ENCODE measurements at places on chromosomes 6 and 20.

GRCh38 chr6:96704713-96705112 is 132.6 kb downstream of the GPR63 start:
- no peak for DNase-seq

GRCh38 chr20:56776345-56776744 is 147.2 kb downstream of the TFAP2C start:
- no peak for DNase-seq

DNA sequence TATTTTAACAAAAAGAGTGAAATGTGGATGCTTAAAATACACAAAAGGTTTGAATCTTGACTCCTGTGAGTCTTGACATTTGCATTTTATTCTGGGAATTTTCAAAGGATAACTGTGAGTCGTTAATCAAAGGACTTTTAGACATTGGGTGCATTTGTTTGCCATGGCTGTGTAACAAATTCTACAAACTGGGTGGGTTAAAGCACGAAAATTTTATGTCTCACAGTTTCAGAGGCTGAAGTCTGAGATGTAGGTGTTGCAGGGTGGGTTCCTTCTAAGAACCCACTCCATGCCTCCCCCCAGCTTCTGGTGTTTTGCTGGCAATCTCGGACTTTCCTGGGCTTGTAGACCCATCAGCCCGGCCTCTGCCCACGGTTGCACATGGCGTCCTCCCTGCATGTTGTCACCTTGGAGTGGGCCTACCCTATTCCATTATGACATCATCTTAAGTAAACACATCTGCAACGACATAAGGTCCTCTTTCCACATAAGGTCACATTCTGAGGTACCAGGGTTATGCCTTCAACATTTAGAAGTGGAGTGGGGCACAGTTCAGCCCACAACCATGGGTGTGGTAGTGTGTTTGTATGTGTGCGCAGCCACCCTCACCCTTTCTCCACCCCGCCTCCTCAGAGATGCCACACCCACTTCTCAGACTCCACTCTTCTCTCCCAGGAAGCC is 113.1 kb downstream of the FOXA2 start:
- no peak for DNase-seq

GRCh38 chr6:159935065-159935464 is 33.8 kb upstream of the IGF2R start:
- no peak for DNase-seq

GRCh38 chr6:106227612-106228507 is 97.7 kb downstream of the ATG5 start:
- DNase-seq: no peak

DNA sequence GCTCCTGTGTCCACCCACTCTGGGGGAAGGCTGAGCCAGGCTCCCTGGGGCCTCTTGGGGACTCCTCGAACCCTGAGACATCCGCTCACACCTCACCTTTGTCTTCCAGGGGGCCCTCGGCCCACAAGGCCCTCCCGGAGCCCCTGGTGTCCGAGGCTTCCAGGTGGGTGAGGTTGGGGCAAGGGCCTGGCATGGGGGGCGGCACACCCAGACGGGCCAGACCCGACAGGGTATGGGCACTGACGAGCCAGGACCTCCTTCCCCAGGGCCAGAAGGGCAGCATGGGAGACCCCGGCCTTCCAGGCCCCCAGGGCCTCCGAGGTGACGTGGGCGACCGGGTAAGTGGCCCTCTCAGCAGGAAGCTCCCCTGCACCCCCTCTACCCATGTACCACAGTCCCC is 13.4 kb downstream of the COL9A3 start:
- DNase-seq: no peak

GRCh38 chr6:12196326-12196936 is 93.7 kb upstream of the EDN1 start:
- no peak for DNase-seq

GRCh38 chr6:154572556-154572955 is 62.1 kb upstream of the CNKSR3 start:
- no peak for DNase-seq

GRCh38 chr20:60345106-60345505 is 386.9 kb downstream of the CDH26 start:
- DNase-seq: no peak

All from T-helper 17 cell (primary cell).